ENCODE measurements at places on chromosomes 2 and 18.

- no peak for DNase-seq
Measured at GRCh38 chr2:225030203-225030602, 12.1 kb downstream of the DOCK10 start.

DNA sequence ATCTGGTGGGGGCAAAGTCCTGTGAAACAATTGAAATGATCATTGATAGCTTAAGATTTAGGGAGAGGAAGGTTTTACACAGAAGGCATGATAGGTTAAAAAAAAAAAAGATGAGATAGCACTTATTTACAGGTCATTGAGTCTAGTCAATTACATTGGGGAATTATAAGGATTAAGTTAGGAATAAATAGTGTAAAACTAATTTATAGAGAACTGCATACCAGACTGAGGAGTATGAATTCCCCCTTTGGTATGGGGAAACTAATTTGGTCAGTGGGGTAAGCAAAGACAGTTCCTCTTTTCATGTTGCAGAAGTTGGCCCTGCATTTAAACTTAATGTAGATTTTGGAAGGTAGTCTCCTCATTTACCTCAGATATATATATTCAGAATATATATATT is 10.8 kb downstream of the GLS start:
- no peak for DNase-seq

- no peak for DNase-seq
Measured at GRCh38 chr2:179939259-179939658, 67.8 kb downstream of the CWC22 start.

GRCh38 chr2:57698935-57699449 is 347.6 kb upstream of the VRK2 start:
- DNase-seq, result no peak

DNA sequence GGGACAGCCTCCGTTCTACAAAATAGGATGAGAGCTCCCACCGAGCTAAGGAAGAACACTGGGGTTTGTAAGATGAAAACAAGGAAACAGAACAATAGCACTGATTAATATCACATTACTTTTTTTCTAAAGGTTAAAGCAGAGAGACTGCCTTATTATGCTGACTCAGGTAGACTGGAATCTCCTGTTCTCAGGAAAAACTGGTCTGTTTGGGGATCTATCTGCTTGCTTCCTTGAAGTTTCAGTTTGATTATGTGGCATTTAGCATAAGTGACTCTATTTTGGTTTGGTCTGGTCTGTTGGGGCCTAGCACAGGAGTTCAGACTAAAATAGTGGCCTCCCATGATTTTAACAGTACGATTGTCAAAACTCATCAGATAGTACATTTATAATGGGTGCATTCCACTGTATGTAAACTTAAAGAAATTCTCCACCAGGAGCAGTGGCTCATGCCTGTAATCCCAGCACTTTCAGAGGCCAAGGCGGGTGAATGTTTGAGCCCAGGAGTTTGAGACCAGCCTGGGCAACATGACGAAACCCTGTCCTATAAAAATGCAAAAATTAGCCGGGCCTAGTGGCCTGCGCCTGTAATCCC is 64.1 kb upstream of the NDUFV2 start:
- DNase-seq, result no peak

DNA sequence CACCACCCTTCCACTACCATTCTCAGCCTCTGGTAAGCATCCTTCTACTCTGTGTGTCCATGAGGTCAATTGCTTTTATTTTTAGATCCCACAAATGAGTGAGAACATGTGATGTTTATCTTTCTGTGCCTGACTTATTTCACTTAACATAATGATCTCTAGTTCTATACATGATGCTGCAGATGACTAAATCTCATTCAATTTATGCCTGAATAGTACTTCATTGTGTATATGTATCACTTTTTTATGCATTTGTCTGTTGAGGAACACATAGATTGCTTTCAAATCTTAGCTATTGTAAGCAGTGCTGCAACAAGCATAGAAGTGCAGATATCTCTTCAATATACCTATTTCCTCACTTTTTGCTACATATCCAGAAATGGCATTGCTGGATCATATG is 733.3 kb downstream of the SUCLG1 start:
- no peak for DNase-seq

- DNase-seq, result no peak
Measured at GRCh38 chr2:729376-729861, 52.2 kb upstream of the TMEM18 start.

- no peak for DNase-seq
Measured at GRCh38 chr18:36719630-36720029, 109.2 kb downstream of the TPGS2 start.

- no peak for DNase-seq
Measured at GRCh38 chr2:70009762-70010575, 48.5 kb upstream of the ASPRV1 start.

- DNase-seq, result no peak
Measured at GRCh38 chr18:11154368-11154989, 5.1 kb upstream of the PIEZO2 start.

DNA sequence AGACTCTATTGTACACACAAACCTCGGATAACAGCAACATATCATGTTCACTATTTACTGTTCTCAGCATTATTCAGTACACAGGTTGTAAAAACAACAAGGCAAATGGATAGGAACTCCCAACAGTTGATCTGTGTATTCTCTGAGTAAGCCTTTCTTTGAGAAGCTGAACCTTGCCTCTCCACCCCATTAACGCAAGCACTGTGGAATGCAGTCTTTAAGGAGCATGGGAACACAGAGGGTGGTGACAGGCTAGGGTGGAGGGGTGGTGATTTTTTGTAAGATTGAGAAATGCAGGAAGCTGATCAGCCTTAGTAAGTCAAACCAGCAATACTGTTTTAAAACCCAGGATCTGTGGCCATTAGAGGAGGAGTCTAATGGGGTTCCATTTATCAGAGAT is 19.6 kb upstream of the SERPINB11 start:
- DNase-seq, result no peak

DNA sequence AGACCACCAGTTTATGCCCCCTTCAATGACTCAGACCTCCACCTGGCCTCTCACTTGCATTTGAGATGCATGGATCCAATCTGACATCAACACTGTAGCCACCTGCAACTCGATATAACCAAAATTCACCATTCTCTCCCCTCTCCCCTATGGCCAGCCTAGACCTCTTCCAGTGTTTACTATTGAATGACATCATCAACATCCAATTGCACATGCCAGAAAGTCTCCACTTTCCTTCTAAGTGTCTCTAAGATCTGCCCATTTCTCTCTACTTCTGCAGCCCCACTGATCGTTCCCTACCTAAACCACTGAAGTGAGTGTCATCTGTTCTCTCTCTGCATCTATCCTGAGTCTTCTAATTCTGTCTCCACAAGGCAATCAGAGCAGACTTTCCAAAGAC is 151.3 kb upstream of the APCDD1 start:
- no peak for DNase-seq

DNA sequence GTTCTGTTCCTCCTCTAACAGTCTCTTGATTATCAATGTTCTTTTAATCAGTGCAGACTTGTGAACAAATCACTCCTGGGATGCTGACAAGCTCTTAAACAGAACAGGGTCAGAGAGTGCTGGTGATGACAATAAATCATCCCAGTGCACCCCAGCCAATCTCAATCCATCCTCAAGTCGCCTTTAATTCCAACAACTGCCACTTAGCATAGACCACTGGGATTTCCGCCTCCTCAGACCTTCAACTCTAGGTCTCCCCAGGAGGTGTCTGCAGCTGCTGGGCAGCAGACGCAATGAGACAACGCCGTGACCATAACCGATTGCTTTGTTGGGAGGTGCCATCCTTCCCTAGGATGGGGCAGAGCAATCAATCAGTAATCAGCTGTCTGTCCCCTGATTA is 184.2 kb upstream of the ACAA2 start:
- no peak for DNase-seq

DNA sequence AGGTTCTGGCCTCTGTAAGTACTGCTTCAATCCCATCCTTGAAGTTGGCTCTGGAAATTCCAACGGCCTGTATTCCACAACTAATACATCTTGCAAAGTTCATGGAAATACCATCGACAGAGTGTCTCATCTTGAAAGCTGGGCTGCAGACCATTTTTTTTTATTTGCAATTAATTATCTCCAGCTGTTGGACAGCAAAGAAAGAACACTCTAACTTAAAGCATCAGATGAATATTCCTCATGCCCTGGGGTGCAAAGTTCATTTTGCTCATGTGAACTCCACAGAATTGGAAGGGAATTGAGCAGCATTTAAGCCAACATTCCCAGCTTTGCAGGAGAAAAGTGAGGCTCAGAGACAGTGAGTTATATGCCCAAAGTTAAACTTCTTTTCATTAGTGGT is 96.5 kb upstream of the PIEZO2 start:
- DNase-seq, result no peak

GRCh38 chr2:185618625-185619024 is 120.0 kb upstream of the FSIP2 start:
- DNase-seq, result no peak

Data from CD8-positive, alpha-beta memory T cell (primary cell).